Suppressor macrophage (primary cell): ENCODE measurements at places on chromosomes 4 and X.

DNA sequence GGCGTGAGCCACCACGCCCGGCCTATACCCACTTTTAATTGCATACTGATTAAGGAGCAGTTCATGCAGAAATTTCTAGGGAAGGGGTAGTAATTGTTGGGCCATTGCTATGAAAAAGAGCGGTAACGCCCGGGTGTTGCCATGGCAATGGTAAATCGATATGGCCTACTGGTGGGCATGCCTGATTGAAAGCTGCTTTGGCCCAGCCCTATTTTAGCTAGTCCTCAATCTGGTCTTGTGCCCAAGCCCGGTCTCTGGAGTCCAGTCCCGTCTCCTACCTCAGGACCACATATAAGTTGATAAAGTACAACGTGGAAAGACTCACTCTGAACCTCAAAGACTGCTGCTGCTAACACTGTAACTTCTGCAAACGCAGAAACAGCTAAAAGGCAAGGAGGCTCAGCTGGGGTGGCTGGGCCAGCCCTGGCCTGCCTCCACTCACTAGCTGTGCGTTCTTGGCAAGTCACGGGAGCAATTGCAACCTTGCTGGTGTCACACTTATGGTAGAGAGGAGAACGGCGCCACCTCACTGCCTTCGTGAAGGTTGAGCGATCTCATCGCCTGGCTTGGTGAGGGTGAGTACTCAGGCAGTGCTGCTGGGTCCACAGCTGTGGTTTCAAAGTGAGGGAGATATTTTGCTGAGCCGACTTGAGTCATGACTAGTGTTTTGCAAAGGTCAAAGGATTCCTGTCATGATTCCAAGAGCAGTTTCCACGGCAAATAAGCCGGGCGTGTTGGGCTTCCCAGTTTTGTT lies 57.0 kb upstream of the GRPEL1 start:
- no peak for DNase-seq

- DNase-seq: no peak
These were observed 625.3 kb upstream of the PCDH7 start for GRCh38 chr4:30094887-30095286.

GRCh38 chrX:19682712-19683331 lies 167.5 kb upstream of the MAP3K15 start:
- DNase-seq: peak; percentile 83

DNA sequence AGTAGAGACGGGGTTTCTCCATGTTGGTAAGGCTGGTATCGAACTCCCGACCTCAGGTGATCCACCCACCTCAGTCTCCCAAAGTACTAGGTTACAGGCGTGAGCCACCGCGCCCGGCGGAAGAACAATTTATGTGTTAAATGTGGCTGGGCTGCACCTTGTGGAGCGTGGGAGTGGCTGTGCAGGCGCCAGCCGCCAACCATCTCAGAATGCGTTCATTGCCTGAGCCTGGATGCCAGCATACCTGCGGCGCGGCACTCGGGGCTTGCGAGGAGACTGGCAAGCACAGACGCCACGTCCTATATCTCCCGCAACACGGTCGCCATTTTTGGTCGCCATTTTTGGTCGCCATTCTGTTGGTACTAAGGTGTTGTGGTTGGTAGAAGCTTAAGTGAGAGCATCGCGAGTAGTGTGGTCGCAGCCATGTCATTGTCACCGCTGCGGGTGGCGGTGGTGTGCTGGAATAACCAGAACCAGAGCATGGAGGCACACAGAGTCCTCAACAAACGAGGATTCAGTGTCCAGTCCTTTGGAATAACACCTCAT lies 193.6 kb upstream of the HTR2C start:
- DNase-seq: no peak

DNA sequence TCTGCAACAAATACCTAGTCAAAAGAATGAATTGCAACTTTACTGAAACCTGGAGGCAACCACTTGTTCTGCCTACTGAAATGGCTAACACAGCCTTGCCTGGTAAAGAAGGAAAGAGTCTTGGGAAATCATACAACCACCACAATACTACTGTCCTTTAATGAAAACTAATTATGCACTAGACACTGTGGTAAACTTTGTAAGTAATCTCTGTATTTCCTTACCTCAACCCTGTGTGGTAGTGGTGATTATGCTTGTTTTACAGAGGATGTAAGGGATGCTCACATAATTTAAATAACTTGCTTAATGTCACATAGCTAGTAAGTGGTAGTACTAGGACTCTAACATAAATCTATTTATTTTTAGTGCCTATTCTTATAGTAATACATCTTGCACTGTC lies 44.7 kb downstream of the TMEM156 start:
- no peak for DNase-seq
